ENCODE measurements at places on chromosomes 3 and 15.
A peak's percentile ranks its signal among the peaks of the same experiment; 100 is the strongest.

GRCh38 chr15:38817427-38818156, 253.0 kb upstream of the RASGRP1 start:
- DNase-seq, result peak; percentile 63

DNA sequence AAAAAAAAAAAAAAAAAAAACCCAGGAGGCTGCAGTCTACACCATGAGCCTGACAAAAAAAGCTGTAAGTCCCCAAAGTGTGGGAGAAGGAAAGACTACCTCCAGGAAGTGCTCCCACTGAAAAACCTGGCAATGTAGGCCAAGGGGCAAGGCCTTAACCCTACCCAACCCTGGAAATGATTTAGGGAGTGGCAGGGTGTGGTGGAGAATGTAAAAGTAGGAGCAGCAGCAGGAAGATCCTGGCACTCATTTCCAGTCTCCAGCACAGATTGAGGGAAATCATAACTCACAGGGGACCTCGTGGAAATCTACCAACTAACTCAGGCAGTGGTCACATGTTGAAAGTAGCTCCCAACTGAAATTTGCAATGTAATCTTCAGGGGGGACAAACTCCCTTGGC, 839.5 kb downstream of the EPHA3 start:
- DNase-seq, result no peak

GRCh38 chr3:33860373-33861050, 62.1 kb downstream of the PDCD6IP start:
- DNase-seq, result no peak

- no peak for DNase-seq
Observed at GRCh38 chr3:54936561-54936960, 8.7 kb upstream of the LRTM1 start.

GRCh38 chr3:3082234-3082924, 27.8 kb downstream of the IL5RA start:
- no peak for DNase-seq

- peak; percentile 75 for DNase-seq
Observed at GRCh38 chr15:77543159-77543882, 89.4 kb downstream of the LINGO1 start.

GRCh38 chr3:139448104-139448503, 28.2 kb downstream of the RBP2 start:
- DNase-seq, result no peak

GRCh38 chr3:53730576-53730975, 115.6 kb downstream of the CHDH start:
- DNase-seq, result no peak

DNA sequence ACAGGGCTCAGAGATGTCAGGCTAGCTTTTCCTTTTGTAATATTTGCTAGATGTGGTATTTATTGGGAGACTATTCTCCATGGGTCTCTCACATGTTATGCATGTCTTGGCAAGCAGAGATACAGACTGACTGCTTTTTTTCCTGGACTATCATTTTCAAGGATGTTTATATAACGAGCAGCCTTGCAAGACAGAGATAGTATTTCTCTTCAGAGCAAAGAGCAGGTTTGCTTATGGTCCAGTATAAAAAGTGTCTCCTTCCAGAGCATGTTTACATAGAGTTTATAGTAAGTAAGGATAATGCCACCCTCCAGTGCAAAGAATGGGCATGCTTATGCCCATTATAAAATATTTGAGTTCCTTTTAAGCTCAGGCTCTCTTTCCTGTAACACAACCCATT, 24.6 kb downstream of the GTF2E1 start:
- no peak for DNase-seq

DNA sequence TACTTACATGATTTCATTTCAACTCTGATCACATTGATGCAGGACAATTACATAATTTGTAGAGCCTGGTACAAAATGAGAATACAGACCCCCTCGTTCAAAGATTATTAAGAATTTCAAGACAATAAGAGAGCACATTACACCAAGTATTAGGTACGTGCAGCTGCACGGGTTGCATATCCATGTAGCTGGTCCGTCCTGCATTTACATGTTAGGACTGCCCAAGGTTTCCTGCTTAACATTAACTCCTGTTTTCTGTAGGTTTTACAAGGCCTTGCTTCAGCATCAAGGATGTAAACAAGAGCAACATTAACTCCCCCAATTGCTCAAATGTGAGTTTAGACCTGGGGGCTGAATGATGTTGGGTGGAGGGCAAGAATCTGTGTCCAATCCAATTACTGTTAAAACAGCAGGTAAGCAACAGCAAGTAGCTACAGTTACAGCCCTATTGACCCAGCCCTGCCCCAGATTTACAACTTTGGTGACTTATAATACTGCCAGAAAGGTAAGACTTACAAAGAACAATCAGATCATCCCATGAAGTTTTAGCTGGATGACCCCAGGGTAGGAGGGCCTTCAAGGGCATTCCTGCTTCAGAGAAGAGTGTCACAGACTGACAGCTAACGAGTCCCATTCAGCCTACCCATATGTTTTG, 127.4 kb upstream of the PPP2R3A start:
- no peak for DNase-seq

- no peak for DNase-seq
Observed at GRCh38 chr15:65365229-65365628, 12.6 kb downstream of the IGDCC3 start.

DNA sequence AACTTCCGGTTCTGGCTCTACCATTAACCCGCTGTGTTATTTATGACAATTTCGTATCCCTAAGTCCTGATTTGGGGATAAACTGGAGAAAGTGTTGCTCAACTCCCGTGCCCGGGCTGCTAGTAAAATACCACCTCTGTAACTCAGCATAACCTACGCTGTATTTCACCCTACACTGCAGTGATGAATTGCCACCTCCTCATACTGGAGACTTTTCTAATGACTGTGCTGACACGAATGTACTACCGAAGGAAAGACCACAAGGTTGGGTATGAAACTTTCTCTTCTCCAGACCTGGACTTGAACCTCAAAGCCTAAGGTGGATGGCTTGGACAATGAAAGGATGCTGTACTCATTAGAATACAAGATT, 16.5 kb downstream of the SLC51A start:
- DNase-seq, result no peak

DNA sequence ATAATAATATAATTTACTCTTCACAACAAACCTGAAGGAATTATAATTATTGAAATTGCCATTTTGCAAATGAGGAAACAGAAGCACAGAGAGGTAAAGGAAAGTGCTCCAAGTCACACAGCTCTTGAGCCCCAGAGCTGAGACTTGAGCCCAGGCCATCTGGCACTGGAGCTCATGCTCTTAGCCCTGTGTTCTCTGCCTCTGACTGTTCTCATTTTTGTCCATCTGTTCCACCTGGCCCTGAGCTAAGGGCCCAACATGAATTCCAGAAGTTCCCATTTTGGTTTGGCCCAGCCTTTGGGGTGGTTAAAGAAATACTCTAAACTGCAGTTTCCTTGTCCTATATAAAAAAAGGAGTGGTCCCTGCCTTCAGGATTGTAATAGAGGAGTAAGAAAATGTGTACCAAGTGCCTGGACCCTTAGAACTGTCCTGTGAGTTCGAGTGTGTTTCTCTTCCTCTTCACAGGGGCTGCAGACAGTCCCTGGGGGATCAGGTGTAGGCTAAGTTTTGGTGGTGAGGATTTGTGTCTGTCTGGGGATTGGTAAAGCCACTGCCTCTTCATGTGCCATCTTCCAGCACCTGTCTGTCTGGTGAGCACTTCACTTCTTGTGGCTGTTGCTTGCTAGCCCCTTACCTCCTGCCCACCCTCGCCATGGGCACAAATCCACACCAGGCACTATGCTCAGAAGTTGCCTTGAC, 91.8 kb downstream of the DNAJB8 start:
- DNase-seq, result no peak

DNA sequence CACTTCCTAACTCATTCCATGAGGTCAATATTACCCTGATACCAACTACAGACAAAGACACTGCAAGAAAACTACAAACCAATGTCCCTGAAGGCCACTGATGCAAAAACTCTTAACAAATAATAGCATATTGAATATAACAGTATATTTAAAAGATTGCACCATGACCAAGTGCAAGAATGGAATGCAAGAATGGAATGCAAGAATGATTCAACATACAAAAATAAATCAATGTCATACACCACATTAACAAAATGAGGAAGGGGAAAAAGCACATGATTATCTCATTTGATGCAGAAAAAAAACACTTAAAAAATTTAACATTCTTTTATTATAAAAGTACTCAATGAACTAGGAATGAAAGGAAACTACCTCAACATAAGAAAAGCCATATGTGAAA, 463.1 kb upstream of the NECTIN3 start:
- DNase-seq, result no peak

DNA sequence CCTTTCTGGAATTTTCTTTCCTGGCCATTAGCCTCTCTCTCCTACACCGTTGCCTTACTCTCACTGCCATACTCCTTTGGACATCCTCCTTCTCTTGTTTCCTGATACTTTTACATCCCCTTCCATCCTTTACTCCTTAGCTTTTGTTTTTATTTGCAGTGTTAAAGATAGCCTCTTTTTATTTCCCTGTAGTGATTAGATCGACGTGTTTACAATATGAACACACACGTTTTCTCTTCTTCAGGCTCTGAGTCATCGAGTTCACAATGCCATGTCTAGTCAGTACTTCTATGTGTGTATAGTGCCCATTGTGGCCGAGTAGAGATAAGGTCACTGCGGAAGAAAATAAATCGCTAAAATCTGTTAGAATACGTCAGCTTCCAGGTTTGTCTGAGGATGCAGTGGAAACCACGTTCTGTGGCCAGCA, 208.5 kb downstream of the LPP start:
- DNase-seq, result peak; percentile 20

DNA sequence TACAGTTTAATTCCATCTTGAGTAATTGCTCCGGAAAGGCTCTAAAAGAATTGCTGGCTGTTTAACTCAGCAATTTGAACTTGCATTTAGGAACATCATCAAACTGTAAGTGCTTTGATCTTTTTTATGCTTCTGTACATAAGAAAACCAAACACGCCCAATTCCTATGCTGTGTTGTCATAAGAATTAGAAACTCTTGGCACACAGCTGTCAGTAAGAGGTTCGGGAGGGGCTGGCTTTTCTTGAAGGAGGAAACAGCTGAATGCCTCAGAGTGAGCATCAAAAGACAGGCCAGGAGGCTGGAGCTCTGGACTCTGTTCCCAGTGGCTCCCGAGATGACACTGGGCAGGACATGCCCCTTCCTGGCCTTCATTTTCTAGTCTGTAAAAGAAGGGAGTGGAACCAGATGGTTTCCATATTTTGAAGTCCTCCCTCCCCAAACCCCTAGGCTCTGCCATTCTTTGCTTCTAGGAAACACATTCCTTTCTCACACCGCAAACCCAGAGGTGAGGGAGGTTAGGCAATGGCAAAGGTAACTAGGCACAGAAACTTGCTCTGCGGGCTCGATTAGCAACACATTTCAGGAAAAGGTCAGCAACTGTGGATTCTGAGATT, 73.7 kb upstream of the DLG1 start:
- DNase-seq, result no peak

DNA sequence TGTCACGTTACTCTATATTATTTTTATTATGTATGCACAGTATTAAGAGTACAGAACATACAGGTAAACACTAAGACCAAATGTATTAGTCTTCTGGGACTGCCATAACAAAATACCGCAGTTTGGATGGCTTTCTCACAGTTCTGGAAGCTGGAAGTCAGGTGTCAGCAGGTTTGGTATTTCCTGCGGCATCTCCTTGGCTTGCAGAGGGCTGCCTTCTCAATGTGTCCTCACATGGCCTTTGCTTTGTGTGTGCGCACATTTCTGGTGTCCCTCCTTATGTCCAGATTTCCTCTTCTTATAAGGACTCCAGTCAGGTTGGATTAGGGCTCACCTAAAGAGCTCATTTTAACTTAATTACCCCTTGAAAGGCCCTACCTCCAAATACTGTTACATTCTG, 53.8 kb upstream of the CPOX start:
- no peak for DNase-seq

DNA sequence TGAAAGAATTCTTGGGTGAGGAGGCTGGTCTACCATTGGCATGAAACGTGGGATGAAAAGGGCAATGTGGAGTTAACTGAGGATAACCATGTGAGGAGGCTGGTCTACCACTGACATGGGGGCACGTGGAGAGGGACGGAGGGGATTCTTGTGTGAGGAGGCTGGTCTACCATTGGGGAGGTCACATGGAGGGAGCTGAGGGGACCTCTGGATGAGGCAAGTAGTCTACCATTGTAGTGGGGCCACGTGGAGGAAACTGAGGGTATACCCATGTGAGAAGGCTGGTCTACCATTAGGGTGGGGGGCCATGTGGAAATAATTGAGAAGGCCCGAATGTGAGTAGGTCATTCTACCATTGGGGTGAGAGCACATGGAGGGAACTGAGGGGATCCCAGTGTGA, 154.1 kb downstream of the FBLN2 start:
- no peak for DNase-seq

DNA sequence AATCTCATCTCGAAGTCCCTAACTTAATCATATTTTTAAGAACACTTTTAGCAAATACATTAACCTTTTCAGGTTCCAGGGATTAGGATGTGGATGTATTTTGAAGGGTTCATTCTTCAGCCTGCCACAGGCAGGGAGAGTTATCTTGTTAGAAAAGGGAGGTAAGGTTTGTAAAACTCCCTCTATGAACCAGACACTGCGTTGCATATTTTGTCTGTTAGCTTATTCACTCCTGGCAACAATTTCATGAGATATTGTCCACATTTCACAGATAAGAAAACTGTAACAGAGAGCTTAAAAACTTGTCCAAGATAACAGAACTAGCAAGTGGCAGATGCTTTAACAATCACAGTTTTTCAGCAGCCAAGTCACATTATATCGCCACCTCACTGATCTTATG, 155.4 kb downstream of the DIPK2A start:
- no peak for DNase-seq

DNA sequence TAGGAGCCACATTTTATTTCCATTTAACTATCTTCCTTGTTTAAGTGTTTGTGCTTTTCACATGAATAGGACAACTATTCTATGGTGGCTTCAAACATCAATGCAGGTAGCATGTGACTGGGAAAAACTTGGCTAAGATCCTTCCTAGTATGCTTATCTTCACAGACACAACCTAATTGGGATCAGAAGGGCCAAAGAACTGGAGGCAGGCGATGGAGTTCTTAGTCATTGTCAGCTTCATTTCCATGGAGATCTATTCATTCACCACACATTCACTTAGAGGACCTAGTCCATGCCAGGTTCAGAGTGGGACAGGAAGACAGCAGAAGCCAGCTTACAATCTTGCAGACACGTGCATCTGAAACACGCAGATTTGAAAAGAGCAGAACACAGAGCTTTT, 277.5 kb upstream of the PPP2R3A start:
- no peak for DNase-seq

- DNase-seq, result no peak
Observed at GRCh38 chr3:66431494-66431893, 69.3 kb downstream of the LRIG1 start.

GRCh38 chr15:53404930-53405493, 354.5 kb downstream of the WDR72 start:
- no peak for DNase-seq
